ENCODE measurements at places on chromosomes 7 and 10.

DNA sequence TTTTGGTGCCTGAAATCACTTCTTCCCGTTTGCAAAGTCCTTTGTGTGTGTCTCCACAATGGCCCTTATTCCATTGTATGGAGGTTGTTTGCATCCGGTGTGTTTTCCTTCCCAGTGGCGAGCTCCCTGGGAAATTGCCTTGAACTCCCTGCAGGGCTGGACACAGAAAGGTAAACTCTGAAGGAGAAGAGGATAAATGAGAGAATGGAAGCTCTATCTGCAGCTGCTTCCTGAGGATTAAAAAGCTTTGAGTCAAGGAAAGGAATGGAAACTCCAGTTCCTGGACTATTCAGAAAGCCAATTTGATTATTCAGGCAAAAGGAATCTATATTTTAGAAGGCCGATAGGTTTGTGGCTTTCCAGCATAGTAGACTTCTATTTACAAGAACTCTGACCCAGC is 4.4 kb upstream of the GRK5 start:
- DNase-seq, result no peak

- no peak for DNase-seq
Measured at GRCh38 chr7:24199978-24200377, 84.0 kb upstream of the NPY start.

- no peak for DNase-seq
Measured at GRCh38 chr10:50316695-50317648, 65.7 kb upstream of the ASAH2 start.

DNA sequence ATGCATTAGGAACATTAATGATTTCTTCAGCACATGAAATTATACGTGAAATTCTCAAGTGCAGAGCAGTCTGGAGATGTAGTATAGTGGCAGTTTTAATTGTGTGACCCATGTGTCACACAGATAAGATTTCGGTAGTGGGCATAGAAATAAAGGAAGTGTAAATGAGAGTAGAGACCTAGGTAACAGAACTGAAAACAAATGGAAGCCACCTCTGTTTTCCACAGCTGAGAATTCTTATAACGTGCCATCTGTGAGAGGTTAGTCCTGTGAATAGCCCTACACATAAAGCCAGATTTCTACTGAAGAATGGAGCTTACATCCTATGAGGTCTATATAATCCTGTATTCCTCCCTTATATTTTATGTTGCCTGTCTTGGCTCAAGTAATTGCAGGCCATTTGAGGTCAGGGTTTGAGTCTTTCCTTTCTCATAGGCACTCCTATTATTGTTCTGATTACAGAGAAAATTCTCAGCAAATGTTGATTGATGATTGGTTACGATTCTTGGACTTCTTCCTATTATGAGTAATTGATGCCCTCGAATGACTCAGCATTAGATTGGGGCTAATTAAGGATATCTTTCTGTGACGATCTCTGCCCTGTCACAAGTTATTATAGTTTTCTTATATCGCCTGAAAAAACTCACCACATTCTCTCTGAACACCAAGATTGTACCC is 258.2 kb downstream of the KIF20B start:
- no peak for DNase-seq

DNA sequence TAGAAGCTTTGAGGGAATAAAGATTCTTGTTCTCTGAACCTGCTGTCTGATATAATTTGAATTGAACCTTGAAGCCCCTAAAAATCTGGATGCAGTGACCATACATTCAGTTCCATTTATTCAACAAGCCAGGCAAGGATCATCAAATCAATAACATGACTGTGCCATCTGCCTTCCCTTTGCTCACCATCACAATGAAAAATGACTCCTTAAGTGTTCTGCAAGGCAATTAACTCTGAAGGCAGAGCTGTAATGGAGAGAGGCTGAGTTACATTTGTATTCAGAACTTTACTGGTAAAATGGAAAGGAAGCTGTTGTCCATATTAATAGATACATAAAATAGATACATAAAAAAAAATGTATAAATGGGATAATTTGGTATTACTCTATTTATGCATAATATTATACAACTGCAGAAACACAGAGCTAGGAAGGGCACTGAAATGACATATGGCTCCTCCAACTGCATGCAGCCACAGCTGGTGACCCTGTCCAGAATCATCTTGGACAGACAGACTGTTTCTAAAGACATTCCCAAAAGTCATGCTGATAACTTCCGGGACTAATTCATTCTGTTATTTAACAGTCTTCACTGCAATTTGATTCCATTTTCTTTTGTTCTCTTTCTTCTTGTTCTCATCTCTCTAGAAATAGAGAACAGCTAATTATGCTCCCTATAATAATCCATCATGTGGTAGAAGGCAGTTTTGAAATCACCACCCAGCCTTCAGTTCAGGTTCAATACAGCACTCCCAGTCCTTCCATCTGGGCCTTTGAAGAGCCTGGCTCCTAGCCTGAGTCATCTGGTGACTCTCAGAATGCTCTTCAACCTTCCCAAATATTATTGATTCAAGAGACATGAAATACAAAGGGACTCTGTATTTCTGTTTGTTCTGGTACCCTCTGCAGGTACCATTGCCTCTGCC is 412.6 kb downstream of the GFRA1 start:
- DNase-seq, result no peak

DNA sequence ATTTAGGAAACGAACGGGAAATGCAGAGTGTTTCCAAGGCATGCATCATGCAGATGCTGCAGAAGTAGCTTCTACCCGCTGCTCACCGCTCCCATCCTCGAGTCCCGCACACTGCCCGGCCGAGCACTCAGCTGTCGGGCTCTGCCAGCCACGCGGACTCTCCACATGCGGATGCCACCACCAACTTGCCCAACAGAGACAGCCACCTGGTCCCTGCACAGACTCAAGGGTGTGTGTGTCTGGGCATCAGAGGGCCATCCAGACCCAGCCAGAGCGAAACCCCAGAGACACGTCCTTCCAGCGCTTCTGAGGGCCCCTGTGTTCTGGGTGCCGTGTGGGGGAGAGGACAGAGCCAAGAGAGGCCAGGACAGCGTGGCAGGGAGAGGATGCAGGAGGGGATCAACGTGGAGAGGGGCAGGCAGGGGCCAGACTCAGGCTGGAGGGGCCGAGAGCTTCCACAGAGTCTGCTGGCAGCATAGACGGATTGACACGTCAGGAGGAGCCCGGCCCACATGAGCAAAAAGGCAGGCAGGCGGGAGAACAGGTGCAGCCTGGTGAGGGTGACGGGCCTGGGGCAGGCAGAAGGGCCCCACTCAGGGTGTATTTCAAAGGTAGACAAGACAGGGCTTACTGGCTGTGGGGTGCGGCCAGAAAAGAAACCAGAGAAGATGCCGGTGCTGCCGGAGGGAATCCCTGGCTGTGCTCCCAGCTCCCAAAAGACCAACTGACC is 18.3 kb downstream of the GPER1 start:
- no peak for DNase-seq

GRCh38 chr7:77419102-77419501 is 3.0 kb upstream of the GSAP start:
- DNase-seq, result no peak
